MCF 10A (cell line): ENCODE measurements at places on chromosomes 13 and 19. TPM values are rescaled to one million over a fixed set of nuclear protein-coding genes. Genes with fewer than 3 reads are reported as not detected.

PSG2 gene
- not detected in 2 replicates for total RNA-seq

- no peak overlapping the region for H3K27ac ChIP-seq
- no peak for DNase-seq
- no peaks in the 10 kb centered on the region for H3K36me3 ChIP-seq
- no peaks in the 10 kb centered on the region for H3K4me1 ChIP-seq
These were observed 2.3 kb upstream of the GPR12 start for GRCh38 chr13:26762745-26763345.

DNA sequence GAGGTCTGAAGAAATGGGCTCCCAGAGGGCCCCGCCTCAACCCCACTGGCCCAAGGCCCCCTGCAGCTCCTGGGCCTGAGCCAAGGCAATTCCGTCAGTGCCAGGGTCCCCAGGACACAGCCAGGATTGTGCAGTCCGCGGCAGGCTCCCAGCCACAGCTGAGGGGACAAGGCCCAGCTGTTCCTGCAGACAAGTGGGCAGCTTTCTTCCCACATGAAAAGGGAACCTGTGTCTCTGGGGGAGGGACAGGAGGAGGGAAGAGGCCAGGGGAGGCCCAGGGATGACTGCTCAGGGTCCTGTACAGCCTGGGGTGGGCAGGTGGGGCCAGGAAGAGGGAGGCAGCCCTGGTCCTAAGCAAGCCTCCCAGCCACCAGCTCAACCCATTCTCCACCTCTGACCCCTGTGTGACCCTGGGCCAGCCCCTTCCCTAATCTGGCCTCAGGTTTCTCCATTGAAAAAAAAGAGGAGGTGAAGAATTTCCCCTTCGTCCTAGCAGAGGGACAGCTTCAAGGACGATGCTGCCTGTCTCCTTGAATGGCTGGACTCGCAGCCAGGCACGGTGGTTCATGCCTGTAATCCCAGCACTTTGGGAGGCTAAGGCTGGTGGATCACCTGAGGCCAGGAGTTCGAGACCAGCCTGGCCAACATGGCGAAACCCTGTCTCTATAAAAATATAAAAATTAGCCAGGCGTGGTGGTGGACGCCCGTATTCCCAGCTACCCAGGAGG lies 20.5 kb upstream of the VSTM2B start:
- no peak overlapping the region for H3K27ac ChIP-seq
- H3K27me3 ChIP-seq = no peaks in the 10 kb centered on the region
- DNase-seq = no peak
- H3K36me3 ChIP-seq = no peaks in the 10 kb centered on the region

DNA sequence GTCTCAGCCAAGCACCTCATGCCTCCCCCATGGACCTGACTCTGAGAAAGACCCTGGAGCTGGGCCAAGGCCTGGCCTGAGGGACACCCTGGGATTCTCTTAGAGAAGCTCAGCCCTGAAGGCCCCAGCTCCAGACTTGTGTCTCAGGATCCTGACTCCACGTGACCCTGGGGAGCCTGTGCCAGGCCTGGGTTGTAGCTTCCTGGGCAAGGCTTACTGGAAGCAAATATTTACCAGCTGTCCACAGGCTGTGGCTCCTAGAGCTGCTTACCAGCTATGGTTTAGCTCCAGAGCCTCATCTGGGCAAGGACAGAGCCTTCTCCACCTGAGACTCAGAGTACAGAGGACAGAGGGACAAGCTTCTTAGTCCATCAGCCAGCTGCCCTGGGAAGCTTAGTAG lies 61.0 kb upstream of the CEACAM8 start:
- DNase-seq = no peak
- no peaks in the 10 kb centered on the region for H3K36me3 ChIP-seq
- no peak overlapping the region for H3K4me3 ChIP-seq
- H3K27ac ChIP-seq = no peak overlapping the region
- H3K27me3 ChIP-seq = peaks cover 55% of the 10 kb centered on the region

DNA sequence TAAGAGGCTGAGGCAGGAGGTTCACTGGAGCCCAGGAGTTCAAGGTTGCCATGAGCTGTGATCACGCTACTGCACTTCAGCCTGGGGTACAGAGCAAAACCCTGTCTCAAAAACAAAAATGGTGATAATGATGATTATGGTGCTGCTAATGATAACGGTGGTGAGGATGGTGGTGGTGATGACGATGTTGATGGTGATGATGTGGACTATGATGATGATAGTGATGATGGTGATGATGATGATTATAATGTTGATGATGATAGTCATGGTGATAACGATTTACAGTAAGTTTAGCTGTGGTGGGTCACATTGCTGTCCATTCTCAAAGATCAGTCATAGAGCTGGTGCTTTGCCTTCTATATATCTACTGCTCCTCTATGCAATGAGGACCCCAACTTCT lies 1340.6 kb downstream of the UQCRFS1 start:
- no peaks in the 10 kb centered on the region for H3K4me1 ChIP-seq
- no peaks in the 10 kb centered on the region for H3K36me3 ChIP-seq
- no peak overlapping the region for H3K27ac ChIP-seq

GRCh38 chr19:8022275-8022674 lies 16.8 kb upstream of the ELAVL1 start:
- H3K36me3 ChIP-seq = no peaks in the 10 kb centered on the region
- no peaks in the 10 kb centered on the region for H3K27me3 ChIP-seq
- no peaks in the 10 kb centered on the region for H3K4me1 ChIP-seq
- H3K4me3 ChIP-seq = no peak overlapping the region
- H3K27ac ChIP-seq = no peak overlapping the region

GRCh38 chr19:17577457-17578097 lies 22.1 kb downstream of the COLGALT1 start:
- DNase-seq = no peak
- H3K36me3 ChIP-seq = peaks cover 76% of the 10 kb centered on the region
- no peaks in the 10 kb centered on the region for H3K27me3 ChIP-seq
- peaks cover 11% of the 10 kb centered on the region for H3K4me1 ChIP-seq
- no peak overlapping the region for H3K27ac ChIP-seq
- H3K4me3 ChIP-seq = no peak overlapping the region
